ENCODE measurements at places on chromosomes 1 and 21.

DNA sequence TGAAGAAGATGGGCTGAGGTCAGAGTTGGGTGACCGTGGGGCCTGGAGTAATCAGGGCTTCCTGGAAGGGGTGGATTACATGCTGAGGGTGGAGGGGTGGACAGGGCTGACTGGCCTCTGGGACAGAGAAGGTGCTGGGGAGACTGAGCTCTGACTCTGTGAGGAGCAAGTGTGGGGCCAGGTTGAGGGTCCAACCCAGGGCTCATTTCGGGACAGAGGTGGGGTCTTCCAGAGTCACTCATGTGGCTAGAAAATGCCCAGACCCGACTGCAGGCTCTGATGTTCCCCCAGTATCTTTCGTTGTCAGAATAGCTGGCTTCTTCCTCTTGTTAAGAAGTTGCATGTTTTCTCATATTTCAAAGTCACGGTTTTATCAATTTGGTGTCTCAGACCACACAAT lies 311.8 kb downstream of the PTPRU start:
- DNase-seq, result no peak

DNA sequence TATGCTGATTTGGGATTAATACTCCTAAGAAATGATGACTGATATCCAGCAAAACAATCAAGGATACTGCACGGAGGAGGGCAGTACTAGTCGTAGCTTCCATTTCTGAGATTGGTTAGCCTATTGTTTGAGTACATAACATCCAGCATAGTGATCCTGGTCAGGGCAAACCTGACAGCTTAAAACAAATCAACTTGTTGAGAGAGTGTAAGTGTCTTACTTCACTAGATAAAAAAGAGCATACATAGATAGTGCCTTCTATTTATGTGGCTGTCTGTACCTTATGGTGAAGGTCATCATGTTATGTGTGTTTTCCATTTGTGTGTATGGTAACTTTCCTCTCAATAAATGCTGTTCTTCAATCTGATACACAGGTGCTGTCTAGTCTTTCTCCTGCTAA lies 228.4 kb downstream of the PTGER3 start:
- no peak for DNase-seq

DNA sequence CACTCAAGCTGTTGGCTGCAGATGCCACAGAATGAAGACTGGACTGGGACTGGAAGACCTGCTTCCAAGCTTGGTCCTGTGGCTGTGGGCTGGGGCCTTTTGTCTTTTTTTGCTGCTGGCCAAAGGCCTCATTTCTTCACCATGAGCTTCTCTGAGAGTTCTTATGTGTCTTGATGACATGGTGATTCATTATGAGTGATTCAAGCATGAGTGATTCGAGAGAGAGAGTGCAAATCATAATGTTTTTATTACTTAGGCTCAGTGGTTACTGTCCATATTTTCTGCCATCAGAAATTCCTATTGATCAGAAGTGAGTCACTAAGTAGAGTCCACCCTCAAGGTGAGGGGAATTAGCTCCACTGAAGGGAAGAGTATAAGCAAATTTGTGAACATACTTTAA lies 94.0 kb downstream of the PCP4 start:
- DNase-seq, result no peak

DNA sequence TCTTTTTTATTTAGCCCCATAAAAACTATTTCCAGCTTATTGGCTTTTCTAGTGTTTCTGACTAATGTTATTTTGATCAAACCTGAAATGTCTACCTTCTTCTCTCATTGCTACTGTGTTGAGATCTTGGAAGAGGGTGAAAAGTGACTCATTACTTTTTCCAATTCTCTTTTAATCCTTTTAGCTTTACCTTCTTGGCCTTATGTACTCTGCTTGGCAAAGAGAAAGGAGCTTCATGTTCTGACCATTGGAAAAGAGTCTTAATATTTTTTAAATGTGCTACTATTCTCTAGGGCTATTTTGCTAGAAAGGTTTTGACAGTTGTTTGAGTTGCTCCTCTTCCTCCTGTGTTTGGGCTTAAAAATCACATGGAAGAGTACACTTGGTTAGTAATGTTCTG lies 97.8 kb upstream of the CHODL start:
- no peak for DNase-seq

- no peak for DNase-seq
Measured at GRCh38 chr1:19458815-19459417, 26.4 kb downstream of the CAPZB start.

DNA sequence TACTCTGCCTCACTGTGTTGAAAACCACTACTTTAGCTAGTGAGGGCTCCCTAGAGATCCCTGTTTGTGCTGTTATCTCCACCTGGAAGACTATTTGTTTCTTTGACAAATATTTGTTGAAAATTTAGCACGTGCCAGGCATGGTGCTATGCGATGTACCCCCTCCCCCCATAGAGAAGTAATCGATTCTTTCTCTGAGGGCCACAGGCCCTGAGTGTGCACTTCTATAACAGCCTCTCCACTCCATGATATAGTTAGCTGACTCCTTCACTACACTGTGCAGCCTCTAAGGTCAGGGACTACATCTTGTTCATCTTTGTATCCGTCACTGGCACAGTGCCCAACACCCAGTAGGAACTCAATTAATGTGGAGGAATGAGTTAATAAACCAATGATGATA lies 17.3 kb upstream of the RBM15 start:
- no peak for DNase-seq

- DNase-seq, result no peak
Measured at GRCh38 chr1:107359472-107360241, 218.8 kb downstream of the NTNG1 start.

GRCh38 chr1:44174630-44175029 lies 33.2 kb upstream of the KLF18 start:
- no peak for DNase-seq

- DNase-seq, result no peak
Measured at GRCh38 chr1:65564493-65564892, 144.0 kb downstream of the LEPR start.

GRCh38 chr21:33642896-33643657 lies 776 bp downstream of the ITSN1 start:
- peak; percentile 30 for DNase-seq

DNA sequence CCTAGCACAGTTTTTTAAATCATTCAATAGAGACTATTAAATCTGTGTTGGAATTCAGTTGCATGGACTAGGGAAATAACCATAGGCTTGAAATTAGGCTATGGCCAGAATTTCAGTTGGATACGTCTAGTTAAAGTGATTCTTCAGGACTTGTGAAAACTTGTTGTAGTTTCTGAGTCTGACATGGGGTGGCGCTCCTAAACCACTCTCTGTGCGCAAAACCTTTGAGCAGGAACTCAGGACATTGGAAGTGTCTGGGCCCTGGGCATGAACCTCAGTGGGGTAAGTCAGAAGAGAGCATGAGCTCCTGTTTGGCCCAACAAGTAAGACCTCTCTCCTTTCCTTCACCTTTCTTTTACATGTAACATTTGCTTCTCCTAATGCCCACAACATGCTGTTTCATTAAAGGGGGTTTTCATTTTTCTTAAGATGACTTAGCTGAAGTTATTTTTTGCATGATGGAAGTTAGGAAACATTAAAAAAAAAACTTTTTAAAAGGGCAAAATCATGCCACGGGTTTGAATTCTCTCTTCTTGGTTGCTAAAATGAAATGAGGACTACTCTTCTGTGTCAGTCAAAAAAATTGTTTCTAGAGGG lies 17.1 kb upstream of the CCDC190 start:
- DNase-seq, result no peak

DNA sequence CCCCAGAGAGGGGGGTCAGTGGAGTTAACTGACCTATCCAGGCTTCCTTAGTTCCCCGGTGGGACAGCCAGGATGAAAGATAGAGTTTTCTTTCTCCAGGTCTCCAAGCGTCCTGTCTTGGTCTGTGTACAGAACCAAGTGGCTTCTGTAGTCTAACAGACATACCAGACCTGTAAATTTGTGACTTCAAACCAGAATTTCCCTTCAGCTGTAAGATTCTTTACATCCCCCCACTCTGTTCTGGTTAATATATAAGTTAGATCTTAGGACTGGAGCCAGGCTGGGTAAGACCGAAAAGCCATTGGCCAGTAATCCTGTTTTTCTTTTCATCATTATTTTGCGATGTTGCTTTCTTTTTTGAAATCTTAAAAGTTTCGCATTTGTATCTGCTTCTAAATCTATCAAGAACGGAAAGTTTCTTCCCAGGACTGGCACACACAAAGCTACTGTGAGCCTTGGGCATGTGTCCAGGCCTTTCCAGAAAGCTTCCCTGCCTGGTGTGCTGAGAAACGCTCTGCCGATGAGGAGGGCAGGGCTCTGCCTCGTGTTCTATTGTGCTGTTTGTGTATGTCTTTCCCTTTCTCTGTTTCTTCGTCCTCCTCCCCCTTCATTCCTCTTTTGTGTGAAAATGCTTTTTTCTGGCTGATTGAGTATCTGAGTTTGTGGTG lies 72.3 kb downstream of the RGL1 start:
- DNase-seq, result no peak

GRCh38 chr1:205283270-205284147 lies 38.0 kb downstream of the NUAK2 start:
- no peak for DNase-seq

GRCh38 chr1:152000964-152001630 lies 7.4 kb upstream of the S100A10 start:
- no peak for DNase-seq

GRCh38 chr1:236502972-236503639 lies 20.7 kb upstream of the LGALS8 start:
- DNase-seq, result no peak

DNA sequence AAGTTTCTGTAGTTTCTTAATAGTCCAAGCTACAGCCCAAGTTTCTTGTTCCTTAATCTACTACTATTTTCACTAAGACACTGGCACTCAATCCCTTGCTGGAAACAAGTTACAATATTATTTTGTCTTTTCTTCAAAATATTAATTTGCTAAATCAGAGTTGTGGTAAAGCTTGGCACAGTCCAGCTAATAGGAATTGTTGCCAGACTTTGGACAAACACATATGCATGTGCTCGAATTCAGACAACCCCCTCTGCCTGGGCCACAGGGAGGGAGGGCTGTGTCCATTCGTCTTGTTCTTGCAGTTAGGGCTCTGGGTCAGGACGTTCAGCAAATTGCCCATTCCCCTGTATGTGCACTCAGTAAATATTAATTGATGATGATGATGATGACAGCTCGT lies 103.6 kb downstream of the CNIH3 start:
- DNase-seq, result no peak

DNA sequence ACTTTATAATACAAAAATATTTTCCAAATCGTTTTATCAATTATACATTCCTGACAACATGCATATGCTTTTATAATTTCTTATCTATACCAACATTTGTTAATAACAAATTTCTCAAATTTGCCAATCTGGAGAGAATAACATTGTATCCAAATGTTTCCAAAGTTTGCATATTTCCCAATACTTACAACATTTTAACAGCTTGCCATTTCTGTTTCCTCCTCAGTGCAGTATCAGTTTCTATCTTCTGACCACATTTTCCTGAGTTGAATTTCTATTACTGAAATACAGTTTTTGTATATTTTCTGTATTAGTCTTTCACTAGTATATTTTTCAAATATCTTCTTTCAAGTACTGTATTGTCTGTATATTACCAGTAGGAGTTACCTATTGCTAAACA lies 1594.3 kb downstream of the PLA2G4A start:
- DNase-seq, result no peak

- DNase-seq, result no peak
Measured at GRCh38 chr1:1230656-1231399, 973 bp downstream of the SDF4 start.

DNA sequence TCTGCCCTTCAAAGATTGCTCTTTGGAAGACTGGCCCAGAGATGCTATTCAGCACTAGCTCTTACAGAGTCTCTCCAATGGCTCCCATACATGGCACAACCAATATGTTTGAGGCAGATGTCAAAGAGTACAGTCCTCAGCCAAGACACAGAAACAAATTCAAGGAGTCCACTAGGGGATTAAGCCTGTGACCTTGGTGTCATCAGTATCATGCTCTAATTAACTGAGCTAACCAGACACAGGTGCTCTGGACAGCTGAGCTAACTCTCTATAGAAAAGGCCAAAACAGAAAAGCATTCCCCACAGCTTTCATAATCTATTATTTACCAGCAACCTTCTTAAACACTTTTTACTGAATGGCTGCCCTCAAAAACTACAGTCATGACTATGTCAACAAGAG lies 666.0 kb upstream of the PLXNA2 start:
- DNase-seq, result no peak

DNA sequence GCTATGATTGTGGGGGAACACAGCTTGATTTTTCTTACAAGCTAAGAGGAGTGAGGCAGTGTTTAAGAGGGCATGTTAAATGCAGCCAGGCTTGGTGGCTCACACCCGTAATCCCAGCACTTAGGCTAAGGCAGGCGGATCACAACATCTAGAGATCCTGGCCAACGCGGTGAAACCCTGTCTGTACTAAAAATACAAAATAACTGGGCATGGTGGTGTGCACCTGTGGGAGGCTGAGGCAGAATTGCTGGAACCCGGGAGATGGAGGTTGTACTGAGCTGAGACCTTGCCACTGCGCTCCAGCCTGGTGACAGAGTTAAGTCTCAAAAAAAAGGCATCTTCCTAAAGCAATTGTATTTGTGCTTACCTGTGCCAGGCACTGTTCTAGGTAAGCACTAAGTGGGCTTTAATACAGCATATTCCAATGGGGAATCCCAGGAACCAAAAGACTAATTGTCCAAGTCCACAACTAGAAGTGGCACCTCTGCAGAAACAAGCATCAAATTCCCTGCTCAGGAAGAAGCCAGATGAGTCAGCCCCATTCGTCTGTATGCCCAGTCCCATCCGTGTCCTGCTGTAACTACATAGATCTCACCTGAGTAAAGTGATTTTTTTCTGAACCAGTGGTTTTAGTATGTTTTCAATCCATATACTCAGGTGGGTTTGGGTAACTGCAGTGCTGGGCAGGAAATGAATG lies 4.6 kb downstream of the RCC1 start:
- peak; percentile 62 for DNase-seq

- no peak for DNase-seq
Measured at GRCh38 chr1:110084227-110085078, 14.0 kb upstream of the ALX3 start.

GRCh38 chr1:1875932-1876331 lies 15.0 kb downstream of the GNB1 start:
- no peak for DNase-seq

DNA sequence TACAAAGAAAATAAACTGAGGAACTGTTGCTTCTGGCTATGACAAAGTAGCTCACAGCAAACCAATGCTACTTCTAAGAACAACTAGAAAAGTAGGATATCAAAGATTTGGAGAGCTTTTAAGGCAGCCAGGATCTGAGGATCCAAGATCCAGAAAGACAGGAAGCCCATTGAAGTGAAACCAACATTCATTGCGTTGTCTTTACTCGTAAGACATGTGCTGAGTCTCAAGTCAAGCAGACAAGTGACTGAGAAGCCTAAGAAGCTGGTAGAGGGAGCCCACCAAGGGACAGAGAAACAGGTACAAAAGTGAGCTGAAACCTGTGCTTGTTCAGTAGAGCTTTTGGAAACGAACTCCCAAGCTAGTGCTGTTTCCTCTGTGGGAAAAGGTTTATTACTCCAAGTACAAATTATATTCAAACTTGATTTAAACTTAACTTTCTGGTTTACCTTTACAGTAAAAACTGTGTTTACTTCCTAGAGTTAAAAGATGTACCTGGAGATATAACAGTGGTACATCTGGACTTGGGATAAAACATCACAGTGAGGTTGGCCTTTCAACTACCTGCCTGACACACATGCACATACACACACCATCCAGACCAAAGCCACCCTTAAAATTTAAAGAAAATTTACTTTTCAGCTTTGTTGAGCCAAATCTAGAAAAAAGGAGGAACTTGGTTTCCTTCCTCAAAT lies 41.2 kb downstream of the NME7 start:
- no peak for DNase-seq

GRCh38 chr1:101407505-101408211 lies 170.8 kb downstream of the S1PR1 start:
- DNase-seq, result no peak

- DNase-seq, result no peak
Measured at GRCh38 chr1:164296172-164296571, 262.8 kb upstream of the PBX1 start.

Data from T-helper 2 cell (primary cell).